Right ventricle myocardium superior (tissue), 1 donor: ENCODE measurements at places on chromosomes 3 and 15. TPM values are rescaled to one million over a fixed set of nuclear protein-coding genes. Genes with fewer than 3 reads are reported as not detected.

DNA sequence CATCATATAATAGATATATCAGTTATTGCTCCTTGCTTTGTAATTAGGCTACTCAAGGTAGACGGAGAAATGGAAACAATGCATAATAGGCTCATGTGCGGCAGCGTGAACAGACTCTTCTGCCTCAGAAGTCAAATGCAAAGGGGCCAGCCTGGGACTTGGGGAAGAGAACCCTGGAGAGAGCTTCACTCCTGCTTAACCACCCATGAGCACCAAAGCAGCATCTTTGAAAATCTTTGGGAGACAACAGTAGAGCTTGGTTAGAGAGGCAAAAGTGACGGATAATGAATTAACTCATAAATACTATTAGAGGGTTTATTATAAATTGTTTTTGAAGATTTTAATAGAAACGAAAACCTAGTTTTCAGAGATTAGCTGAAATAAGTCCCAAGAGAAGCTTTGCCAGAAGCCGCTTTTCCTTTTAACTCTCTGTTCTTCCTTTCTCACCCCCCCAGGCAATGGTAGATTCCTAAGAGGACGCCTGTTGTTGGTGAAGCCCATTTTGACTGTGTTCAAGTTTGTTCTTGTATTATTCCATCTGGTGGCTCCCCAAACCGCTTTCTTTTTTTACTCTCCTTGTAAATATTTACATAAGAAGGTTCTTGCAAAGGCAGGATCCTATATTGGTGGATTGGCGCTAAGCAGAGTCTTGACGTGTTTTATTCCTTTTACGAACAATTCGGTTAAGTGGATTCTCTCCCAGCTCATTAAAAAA, 196.0 kb upstream of the TPRG1 start:
- DNase-seq: no peak

DNA sequence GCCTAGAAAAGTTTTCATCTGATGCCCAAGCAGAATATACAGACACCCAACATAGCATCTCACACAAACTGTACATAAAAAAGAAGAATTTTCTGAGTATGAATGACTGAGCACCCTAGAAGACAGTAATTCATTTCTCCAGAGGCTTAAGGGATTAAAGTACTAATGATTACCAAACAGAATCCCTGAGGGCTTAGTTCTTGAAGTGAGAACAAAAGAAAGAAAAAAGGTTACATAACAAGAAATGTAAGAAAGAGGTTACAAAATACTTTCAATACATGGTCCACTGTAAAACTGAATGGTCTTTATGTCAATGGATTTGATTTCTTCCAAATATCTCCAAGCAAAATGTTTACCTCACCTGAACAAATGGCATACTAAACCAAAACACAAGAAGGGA, 9.1 kb upstream of the NEK10 start:
- DNase-seq: no peak

GRCh38 chr15:68585574-68586273, 6.9 kb downstream of the CORO2B start:
- DNase-seq: no peak

DNA sequence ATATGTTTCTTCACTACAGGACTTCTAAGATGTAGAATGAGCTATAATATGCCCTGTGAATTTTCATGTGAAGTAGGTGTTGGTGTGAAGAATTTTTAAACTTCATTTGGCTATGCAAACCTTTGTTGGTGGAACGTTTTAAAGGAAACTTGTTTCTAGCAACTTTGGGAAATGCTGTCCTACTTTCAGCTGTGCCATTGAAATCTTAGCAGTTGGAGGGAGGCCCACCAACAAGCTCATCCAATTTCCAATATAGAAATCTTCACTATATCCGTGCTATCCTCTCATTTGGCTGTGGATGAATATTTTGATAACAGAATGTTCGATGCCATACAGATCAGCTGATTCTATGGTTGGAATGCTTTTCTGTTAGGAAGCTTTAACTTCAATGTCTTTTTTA, 51.3 kb downstream of the GRM7 start:
- no peak for DNase-seq

DNA sequence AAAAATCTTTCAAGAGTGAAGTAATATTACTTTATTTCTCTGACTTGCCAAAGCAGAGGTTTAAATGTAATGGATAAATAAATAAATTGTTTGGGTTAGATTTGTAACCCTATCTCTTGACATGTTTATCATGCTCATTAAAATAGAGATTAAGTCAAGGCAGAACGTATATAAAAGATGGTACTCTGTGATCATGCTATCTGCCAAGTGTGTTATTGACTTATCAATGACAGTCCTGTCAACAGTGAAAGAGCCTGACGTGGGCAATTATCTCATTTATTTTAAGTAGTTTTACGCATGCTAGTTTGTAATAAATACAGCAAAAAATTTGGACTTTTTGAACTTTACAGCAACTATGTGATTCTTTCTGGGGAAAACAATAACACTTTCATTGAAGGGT, 43.7 kb downstream of the PROS1 start:
- no peak for DNase-seq

The COMMD4 gene
- total RNA-seq: 40.7 TPM
